ENCODE measurements at places on chromosomes 16 and 17.

- no peak for DNase-seq
Observed at GRCh38 chr17:17837966-17838962, 1.5 kb upstream of the SREBF1 start.

GRCh38 chr17:7858522-7858810 is 663 bp downstream of the CYB5D1 start:
- no peak for DNase-seq

DNA sequence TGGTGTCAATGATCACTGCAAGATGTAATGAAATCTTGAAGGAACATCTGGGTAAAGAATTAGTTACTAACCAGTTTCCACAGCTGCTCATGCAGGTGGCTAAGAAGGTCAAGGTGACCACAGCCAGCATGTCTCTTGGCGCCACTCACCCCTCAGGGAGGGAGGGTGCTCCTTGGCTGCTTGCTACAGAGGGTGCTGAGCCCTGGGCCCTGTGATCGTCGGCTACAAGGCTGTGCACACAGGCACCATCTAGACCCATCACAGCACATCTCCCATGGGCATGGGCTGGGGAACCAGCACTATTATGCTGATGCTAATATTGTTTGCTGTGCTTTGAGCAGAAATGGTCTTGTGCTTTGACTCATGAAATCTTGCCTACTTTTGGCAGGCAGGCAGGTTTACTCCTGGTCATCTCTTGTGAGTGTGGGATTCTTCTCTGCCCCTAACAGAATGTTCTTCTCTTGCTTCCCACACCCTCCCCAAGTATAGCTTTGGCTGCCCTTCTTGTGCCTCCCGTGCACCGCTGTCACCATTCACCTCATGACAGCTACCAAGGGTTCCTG is 36.4 kb downstream of the TXNDC11 start:
- DNase-seq, result no peak

DNA sequence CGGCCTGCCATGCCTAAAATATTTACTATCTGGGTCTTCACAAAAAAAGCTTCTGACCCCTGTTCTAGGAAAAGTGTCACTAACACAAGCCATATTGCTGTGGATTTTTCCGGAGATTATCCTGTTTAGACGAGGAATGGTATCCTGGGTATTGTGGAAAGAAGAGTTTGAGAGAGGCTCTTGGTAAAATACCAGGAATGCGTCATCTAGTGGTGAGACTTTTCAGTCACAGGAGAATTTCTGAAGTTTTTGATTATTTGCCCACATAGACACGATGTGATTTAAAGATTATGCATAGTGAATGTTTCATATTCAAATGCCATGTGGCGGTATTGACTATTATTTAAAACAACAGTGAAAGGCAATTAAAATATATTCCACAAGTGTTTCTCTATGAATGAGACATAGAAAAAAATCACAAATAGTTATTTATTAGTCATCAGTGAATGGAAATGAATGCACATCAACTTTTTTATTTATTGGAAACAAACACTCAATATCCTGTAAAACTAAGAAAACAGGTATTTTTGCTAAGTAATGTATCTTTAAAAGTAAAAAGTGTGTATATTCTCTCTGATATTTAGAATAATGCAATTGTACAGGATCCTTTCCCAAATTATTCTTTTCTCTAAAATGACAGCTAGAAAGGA is 7.8 kb downstream of the KRT28 start:
- peak; percentile 19 for DNase-seq

DNA sequence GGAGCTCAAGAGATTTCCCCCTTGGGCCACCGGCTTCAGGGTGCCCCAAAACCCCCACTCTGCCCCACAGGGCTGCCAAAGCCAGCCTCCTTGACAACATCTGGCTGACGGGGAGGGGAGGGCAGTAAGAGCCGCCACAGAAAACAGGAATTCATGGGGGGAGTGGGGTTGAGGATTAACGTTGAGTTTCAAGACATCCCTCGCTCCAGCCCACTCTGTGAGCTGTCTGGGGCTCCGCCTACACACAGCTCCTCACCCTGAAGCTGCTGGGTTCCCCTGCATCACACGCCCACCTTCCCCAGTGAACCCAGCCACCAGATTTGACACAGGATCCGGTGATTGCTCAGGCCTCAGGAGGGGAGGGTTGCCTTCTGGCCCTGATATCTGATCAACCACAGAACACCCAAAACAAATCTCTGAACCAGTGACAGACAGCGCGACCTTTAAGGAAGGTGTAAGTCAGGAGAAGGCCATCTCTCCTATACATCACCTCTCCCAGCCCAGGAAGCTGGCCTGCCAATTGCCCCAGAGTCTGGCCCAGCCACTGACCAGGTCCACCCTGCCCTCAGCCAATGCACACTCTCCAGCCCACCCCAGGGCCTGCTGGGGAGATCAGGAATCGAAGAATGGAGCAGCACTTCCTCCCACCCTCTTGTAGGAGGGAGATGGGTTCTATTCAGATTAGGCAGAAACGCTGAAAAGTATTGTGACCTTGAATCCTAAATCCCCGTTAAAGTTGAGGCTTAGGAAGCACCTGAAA is 132.1 kb downstream of the CLEC16A start:
- peak; percentile 15 for DNase-seq

GRCh38 chr17:45904866-45905265 is 10.5 kb downstream of the MAPT start:
- DNase-seq, result no peak

DNA sequence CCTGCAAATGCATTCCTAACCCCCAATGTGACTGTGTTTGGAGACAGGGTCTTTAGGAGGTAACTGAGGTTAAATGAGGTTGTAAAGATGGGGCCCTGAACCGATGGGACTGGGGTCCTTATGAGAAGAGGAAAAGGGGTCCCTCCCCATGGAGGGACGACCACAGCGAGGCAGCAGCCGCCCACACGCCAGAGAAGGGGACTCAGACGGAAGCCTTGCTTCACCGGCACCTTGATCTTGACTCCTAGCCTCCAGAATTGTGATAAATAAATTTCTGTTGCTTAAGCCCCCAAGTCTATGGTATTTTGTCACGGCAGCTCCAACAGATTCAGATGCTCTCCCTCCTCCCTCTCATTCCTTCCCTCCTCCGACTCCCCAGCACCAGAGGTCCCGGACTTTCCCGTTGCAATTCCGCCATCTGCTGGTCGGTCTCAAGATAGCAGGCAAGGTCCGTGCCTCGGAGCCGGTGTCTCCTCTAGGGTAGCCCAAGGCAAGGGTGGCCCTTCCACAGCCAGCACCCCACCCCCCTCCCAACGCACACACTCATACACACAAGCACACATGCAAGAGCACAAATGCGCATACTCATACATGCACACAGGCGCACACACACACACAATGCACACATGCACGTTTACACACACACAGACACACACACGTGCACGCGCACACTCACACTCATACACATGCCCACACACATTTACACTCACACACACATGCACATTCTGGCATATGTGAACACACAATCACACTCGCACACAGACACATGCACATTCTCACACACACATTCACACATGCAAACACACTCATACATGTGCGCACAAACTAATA is 23.1 kb upstream of the C16orf78 start:
- DNase-seq, result peak; percentile 62

- peak; percentile 71 for DNase-seq
Observed at GRCh38 chr16:66275775-66276428, 90.6 kb upstream of the CDH5 start.

DNA sequence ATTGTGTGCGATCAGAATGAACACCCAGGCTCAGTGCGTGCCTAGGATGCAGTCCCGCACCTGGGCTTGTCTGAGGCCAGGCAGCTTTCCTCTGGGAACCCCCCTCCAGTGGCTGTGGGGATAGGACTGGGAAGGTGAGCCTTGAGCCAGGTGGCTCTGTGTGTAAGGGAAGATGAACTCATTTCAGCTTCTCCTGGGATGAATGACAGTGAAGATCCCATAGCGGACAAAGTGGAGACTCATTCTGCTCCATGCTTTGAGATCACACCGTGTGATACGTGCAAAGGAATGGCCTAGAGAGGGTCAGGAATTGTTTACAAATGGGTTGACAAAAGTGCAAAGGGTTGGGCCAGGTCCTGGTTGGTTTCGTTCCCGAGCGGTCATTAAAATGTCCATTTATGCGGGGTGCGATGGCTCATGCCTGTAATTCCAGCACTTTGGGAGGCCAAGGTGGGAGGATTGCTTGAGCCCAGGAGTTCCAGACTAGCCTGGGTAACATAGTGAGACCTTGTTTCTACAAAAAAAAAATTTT is 15.8 kb downstream of the GPRC5C start:
- no peak for DNase-seq

DNA sequence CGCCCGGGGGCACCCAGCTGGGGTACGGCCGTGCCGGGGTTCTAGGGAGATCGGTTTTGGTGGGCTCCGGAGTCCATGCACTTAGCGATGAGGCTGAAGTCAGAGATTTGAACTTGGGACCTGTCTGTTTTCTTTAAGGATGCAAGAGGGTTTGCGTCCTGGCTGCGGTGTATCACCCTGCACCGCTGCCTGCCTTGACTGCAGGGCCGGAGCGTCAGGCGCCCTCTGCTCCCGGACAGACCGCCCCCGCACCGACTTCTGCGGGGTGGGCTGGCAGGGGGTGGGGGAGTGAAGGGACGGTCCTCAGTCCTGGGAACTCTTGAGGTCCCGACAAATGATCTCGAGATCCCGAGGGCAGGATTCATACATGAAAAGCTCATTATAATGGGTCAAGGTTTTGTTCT is 701 bp downstream of the PDP2 start:
- DNase-seq, result no peak

DNA sequence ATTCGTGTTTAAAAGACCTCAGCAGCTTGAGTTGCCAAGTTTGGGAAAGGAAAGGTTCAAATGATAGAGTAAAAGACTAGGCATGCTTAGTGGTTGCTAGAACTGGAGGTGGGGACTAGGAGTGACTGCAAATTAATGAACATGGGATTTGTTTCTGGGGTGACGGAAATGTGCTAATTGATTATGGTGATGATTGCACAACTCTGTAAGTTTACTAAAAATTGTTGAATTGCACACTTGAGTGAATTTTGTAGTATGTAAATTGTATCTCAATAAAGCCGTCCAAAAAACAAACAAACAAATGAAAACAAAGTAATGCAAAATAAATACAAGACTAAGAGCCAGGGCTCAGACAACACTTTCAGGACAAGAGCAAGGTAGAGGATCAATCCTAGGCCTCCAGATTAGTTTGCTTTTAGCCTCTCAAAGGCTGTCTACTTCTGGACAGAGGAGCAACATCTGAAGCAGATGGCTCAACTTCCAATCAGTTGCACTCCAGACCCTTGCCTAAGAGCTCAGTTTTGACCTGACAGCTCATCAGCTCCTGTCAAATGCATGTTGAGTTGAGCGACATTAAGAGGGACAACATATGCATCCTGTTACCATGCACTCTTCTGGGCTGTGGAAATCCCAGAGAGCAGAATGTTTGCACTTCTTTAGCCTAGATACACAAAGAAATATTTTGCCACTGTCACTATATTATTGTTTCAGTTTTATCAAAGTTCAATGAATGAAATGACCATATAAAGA is 111.2 kb upstream of the ASIC2 start:
- peak; percentile 73 for DNase-seq

GRCh38 chr17:5282642-5283217 is 646 bp downstream of the RABEP1 start:
- no peak for DNase-seq

DNA sequence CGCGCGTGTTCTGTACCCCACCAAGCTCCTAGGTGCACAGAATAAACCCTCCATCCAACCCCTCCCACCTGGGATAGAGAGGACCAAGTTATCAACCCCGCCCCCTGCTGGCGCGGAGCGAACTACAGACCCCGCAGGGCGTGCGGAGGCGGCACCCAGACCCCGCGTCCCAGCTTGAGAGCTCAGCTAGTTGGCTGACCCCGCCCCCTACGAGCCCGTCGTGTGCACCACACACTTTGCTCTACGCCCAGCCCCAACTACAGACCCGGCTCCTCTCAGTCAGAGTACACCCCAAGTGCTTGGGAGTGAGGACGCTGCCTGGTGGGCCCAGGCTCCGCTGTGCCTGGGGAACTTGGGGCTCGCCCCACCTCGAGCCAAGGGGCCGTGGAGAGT is 1.5 kb downstream of the GRIN2A start:
- DNase-seq, result peak; percentile 4

- DNase-seq, result no peak
Observed at GRCh38 chr17:3693141-3693540, 2.8 kb downstream of the P2RX5 start.
